ENCODE measurements at places on chromosomes 3 and 15.

GRCh38 chr3:125166599-125167136 lies 45.9 kb downstream of the SLC12A8 start:
- no peak for DNase-seq

GRCh38 chr3:122533931-122534334 lies 19.2 kb upstream of the KPNA1 start:
- no peak for DNase-seq

- DNase-seq, result no peak
Measured at GRCh38 chr3:112514527-112515128, 15.4 kb upstream of the BTLA start.

DNA sequence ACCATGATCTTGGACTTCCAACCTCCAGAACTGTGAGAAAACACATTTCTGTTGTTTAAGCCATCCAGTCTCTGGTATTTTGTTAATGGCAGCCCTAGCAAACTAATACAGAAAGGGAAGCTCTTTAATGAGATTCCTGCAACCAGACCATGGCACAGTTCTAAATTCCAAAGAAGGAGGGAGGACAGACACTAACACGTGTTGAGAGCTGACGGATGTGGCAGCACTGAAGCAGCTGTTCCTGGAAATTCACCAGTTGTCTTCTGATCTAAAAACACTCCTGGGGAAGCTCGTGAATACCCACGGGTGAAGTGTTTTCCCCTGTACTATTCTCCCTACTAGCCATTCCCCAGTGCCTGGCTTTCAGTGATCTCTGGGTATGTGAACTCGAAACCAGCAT lies 56.7 kb downstream of the RPL22L1 start:
- DNase-seq, result no peak

DNA sequence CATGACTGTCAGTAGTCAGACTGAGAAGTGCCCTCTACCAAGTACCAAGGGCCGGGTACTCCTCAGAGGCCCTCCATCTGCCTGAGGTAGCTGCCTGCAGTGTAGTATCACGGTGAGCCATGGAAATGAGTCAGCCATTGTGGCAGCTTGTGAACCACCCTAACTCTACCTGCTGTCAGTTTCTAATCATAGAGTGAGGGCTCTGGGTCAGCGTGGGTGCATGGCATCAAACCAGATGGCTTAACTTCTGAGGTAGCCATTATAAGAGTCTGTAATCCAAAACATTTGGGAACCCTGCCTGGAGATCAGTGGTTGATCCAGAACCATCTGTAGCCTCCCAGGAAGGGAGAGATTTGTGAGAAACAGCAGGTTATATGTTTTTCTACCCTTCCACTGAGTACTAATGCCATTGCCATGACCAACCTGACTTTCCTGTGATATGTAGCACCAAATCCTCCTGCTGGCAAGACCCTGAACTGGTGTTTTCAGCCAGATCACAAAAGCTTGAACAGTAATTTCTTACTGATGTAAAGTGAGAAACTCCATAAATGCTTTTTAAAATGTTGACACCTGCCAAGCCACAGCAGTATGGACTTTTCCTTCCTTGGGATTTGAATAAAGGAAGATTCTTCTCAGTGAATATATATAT lies 38.9 kb downstream of the ABHD2 start:
- no peak for DNase-seq

DNA sequence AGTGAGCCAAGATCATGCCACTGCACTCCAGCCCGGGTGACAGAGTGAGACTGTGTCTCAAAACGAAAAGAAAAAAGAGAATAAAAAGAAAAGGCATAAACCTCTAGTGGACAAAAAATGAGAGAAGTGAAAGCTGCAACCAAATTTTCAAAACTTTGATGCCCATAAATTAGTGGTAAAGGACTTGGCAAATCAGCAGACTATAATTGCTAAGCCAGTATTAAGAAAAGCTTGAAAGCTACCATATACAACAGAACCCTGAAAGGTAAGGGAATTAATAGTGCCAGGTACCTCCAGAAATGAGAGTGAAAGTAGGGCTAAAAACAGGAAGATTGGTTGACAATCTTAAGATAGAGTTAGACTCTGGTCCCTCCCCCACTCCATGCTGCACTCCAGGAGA lies 32.9 kb upstream of the SLC22A13 start:
- DNase-seq, result no peak

- no peak for DNase-seq
Measured at GRCh38 chr15:68205954-68206539, 915 bp upstream of the CALML4 start.

- no peak for DNase-seq
Measured at GRCh38 chr3:40938591-40938990, 260.7 kb upstream of the CTNNB1 start.

GRCh38 chr3:101850246-101851051 lies 1.1 kb downstream of the NFKBIZ start:
- peak; percentile 45 for DNase-seq

All from effector CD8-positive, alpha-beta T cell (primary cell).